ENCODE measurements at places on chromosomes 6 and 20.

GRCh38 chr6:109117346-109118035 lies 22.2 kb downstream of the CEP57L1 start:
- no peak for DNase-seq

GRCh38 chr6:27043244-27043643 lies 204.3 kb upstream of the PRSS16 start:
- no peak for DNase-seq

DNA sequence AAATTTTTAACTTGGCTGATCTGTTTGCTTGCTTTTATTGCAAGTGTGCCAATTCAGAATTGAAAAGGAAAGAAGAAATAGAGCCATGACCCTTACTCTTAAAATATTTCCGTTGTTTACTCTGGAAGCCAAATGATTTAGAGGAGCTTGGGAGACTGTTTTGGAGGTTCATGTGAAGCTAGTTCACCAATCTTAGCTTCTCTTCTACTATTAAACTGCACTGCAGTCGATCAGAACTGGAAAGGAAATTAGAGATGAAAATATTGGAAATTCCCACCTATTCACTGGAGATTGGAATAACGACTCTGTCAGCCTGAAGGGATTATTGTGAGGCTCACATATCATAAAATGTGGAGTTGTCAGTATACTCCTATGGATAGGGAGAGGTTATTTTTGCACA lies 81.8 kb downstream of the MLIP start:
- DNase-seq, result no peak

DNA sequence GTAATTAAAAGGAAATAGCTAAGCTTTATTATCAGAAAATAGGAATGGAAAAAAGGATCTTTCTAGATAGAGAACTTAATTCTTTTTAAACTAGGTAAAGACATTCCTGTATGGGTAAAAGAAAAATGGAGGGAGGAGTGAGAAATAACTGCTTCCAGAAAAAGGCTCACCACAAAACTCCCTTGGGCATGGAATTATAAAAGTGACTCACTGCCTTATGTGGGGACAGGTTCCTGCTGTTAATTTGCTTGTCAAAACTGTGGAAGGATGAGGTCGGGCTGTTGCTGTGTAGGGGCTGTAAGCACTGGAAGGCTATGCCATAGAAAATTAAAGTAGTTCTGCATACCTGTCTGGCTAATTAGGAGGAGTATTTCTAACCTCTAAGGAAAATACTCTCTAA lies 158.7 kb downstream of the UBE3D start:
- no peak for DNase-seq

DNA sequence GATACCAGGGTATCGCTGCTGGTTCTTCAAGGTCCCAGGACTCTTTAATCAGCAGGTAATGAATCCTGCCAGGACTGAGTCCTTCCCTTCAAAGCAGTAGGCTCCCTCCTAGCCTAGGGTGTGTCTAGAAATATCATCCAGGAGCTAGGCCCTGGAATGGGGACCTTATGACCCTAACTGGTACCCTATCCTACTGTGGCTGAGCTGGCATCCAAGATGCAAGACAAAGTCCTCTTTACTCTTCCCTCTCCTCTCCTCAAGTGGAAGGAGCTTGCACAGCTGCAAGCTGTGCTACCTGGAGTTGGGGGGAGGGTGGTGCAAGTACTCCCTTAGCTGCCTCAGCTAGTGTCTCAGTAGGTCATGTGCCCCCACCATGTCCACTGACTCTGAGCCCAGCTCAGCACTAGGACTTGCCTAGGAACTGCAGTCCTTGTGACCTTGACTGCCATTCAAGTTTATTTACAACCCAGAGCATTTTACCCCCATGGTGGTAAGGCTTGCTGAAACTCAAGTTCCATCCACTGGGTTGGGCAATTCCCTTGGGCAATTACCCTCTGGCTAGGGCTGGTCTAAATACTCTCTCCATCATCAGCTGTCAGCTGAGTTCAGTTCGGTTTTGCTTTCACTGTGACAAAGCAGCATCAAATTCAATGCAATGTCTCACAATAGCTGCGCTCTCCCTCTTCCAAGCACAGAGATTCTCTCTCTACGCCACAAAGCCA lies 48.4 kb upstream of the TOP1 start:
- no peak for DNase-seq

DNA sequence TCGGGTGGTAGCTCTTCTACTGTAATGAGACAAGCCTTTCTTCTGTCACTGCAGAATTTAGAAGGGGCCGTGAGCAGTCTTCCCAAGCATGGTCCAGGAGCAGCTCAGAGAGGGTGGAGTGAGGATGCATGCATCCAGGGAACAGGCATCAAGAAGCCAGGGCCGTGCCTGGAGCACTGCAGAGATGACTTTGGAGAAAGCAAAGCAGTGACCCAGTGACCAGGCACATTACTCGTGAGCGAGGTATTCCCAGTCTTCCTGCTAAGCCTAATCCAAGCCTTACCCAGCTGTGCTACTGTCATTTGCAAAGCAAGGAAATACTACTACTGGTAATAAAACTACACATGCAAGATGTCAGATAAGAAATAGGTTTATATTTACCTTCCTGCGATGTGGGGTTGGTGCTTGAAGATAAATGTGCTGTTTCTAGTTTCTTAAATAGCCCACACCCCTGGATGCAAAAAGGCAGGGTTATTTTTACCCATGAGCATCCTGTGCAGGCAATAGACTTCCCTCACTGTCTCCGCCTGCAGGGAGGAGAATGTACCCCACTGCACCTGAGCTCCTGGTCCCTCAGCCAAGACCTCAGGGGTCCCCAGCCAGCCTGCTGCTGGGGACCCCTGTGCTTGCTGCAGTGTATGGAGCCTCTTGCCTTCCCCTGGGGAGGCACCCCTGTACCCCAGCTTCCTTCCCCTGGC lies 62.9 kb downstream of the SSR1 start:
- DNase-seq, result no peak

GRCh38 chr6:14676977-14677781 lies 559.6 kb downstream of the CD83 start:
- no peak for DNase-seq

- DNase-seq, result no peak
These were observed 7.9 kb downstream of the ACSS1 start for GRCh38 chr20:25050082-25050481.

DNA sequence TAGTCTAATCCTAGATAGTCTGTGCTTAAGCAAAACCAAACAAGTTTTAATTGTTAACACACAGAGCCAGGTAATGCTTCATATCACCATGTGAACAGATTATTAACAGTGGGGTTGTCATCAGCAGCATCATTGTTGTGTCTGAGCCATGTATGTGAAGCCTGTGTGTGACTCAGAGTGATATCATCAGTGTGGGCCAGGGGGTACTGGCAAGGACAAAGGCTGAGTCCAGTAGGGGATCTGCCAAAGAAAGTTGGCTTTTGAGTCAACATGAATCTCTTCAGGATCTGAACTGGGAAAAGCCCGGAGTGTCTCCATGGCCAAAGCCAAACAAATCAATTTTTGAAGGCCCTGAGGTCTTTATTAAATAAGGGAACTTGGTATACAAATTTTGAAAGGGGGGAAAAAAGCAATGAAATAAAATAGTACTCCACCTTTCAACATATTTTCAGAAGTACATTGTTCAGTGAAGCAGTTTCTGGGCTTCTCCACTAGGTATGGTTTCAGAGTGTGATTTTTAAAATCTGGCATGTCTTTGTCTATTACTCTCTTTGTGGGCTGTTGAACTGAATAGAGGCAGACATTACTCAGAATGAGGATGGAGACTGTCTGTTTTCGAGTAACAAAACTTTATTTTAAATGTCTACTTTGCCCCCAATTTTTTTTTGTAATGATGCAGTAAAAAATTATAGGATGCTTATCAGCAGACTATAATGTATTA lies 444.2 kb upstream of the JAG1 start:
- DNase-seq, result no peak

- no peak for DNase-seq
These were observed 17.2 kb upstream of the TAGAP start for GRCh38 chr6:159061805-159062563.

GRCh38 chr20:23147964-23148730 lies 62.0 kb upstream of the CD93 start:
- no peak for DNase-seq

DNA sequence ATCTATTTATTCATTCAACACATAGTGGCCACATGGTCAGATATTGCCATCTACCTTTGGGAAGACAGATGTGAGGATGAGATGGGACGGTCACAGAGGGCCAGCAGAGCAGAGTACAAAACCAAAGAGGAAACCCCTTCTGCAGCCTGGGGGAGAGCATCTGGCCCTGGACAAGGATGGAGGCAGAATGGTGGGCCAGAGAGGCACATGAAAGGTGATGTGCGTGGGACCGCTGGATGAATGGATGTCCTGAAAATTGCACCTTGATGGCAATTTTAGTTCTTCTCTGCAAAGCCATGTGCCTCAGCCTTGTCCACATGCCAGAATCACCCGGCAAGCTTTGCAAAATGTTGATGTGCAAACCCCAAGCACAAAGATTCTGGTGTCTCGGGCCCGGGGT lies 77.4 kb upstream of the CD93 start:
- DNase-seq, result no peak

- no peak for DNase-seq
These were observed 10.7 kb upstream of the SLC17A4 start for GRCh38 chr6:25743868-25744267.

- no peak for DNase-seq
These were observed 12.5 kb upstream of the TMEM30A start for GRCh38 chr6:75296811-75297779.

DNA sequence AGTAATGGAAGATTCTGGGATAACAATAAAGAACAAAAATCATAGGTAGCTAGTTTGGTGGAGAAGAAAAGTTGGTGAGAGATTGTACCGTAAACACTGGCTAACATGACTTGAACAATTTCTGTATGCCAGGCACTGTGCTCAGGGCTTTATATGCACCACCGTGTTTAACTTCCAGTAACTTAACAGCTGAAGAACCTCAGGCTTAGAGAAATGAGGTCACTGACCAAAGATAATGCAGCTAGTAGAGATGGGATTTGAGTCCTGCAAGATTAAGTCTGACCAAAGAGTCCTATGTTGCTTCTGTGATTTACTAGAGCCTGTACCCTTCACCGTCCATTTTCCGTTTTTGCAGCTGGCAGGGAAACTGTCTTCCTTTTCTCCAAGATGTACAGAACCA lies 2.7 kb downstream of the CSTF1 start:
- no peak for DNase-seq

DNA sequence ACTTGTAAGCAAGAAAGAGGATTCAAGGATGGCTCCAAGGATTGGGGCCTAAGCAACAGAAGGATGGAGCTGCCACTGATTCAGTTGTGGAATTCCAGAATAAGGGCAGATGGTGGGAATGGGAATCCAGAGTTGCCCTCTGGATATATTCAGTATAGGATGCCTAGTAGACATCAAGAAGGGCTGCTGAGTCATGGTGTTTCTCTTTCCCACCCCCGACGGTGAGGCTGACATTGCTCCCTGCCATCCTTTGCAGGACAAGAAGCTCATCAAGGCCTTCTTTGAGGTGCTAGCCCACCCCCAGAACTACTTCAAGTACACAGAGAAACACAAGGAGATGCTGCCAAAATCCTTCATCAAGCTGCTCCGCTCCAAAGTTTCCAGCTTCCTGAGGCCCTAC lies 11.2 kb upstream of the ZNF76 start:
- no peak for DNase-seq

- DNase-seq, result no peak
These were observed 26.5 kb downstream of the EFCAB8 start for GRCh38 chr20:32885185-32885584.

DNA sequence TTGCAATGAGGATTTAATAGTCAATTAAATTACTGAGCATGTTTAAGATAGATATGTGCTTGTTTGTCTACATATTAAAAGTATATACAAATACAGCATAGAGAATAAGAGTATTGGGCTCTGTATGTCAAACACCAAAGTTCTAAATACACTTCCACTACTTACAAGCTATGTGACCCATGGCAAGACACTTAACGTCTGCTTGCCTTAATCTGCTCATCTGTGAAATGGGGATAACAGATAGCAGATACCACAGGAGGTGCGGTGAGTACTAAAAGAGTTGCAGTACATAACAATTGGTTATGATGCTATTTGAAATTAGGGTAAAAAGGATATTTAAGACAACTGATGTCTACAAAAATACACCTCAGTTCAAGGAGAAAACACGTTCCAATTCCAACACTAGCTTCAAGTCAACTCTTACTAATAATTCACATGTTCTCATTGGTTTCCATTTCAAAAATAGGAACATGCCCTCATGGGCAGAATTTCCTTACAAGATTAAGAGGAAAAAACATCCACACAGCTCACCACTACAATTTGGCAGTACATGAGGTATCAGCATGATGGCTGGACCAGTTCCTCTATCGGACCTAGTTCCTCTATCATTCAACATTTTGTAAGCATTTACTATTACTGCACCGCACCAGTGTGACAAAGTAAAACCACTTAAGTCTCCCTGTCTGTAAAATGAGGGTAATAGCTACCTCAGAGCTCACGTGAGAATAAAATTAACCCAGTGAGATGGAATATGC lies 101.1 kb downstream of the SMLR1 start:
- no peak for DNase-seq

- no peak for DNase-seq
These were observed 770.3 kb upstream of the SLC35B3 start for GRCh38 chr6:9205645-9206044.

DNA sequence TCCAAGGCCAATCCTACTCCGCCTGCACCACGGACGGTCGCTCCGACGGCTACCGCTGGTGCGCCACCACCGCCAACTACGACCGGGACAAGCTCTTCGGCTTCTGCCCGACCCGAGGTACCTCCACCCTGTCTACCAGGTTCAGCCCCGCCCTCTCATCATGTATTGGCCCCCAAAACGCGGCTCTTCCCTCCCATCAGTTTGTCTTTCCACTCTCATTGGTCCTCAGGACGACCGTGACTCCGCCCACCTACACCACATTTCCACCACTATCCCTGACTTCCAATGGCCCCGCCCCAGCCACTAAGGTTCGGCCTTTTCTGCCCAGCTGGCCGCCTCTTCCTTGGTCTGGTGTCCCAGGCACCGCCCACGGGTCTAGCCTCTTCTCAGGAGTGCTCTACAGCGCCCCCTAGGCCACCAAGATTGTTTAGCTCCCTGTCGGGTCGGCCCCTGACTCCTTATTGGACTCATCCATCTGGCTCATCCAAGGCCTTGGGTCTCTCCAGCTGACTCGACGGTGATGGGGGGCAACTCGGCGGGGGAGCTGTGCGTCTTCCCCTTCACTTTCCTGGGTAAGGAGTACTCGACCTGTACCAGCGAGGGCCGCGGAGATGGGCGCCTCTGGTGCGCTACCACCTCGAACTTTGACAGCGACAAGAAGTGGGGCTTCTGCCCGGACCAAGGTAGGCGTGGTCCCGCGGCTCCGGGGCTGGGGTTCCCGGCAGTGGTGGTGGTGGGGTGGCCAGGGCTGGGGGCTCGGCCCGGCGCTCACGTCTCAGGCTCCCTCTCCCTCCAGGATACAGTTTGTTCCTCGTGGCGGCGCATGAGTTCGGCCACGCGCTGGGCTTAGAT lies 3.1 kb downstream of the MMP9 start:
- no peak for DNase-seq

DNA sequence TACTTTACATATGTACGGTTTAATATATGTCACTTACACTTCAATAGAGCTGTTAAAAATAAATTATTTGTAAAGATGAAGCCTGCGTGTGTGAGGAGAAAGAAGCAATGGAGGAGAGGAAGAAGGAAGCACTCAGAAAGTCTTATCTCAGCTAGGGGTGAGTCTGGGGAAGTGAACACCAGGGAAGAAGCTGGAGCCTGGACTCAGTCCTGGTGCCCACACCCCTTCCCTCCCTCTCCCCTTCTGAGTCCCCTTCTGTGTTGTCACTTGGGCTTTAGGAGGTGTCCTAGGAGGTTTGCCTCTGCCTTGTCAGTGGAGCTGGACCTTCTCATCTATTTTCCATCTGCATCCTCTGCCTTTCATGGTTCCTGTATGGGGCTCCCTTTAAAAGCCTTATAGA lies 1.9 kb downstream of the SIRPB2 start:
- no peak for DNase-seq

Data from NCI-H1436 treated with DMSO at 0.1 percent for 48 hours (cell line).